ENCODE measurements at places on chromosomes 12 and 14.

DNA sequence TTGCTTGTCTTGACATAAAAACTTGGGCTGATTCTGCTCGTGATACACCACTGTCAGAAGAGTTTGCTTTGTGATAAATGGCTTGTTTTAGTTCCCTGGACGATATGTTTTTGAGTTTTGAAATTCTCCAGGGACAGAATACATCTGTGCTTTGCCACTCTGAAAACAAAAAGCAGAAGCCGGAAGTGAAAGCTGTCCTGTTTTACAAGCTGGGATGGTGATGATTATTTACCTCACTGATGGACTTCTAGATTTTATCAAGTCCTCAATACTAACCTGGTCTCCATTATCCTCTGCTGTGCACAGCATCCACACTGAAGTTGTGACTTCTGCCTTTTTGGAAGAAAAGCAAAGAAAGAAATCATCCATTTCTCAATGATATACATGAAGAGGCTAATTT, 251.6 kb downstream of the TRHDE start:
- no peak for DNase-seq

- no peak for DNase-seq
Observed at GRCh38 chr12:38384816-38385378, 68.3 kb downstream of the ALG10B start.

DNA sequence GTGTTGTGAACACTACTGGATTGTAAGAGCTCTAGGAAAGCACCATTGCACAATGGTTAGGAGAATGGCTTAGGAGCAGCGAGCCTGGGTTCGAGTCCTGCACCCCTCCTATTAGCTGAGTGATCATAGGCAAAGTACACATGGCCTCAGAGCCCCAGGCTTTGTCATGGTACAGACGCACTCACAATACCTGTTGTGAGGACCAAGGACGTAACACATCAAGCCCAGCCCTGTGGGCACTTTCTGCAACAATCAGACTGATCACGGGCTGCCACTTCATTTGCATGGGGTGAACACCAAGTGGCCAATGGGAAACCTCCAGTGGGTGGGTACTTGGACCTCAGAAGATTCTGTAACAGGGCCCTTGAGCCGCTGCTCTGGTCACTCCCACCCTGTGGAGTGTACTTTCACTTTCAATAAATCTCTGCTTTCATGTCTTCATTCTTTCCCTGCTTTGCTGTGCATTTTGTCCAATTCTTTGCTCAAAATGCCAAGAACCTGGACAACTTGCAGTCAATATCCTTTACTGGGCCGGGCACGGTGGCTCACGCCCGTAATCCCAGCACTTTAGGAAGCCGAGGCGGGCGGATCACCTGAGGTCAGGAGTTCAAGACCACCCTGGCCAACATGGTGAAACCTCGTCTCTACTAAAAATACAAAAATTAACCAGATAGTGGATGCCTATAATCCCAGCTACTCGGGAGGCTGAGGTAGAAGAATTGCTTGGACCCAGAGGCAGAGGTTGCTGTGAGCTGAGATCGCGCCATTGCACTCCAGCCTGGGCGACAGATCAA, 28.2 kb downstream of the GLRX5 start:
- DNase-seq: no peak

- no peak for DNase-seq
Observed at GRCh38 chr14:105793836-105794235, 267.5 kb downstream of the TMEM121 start.

DNA sequence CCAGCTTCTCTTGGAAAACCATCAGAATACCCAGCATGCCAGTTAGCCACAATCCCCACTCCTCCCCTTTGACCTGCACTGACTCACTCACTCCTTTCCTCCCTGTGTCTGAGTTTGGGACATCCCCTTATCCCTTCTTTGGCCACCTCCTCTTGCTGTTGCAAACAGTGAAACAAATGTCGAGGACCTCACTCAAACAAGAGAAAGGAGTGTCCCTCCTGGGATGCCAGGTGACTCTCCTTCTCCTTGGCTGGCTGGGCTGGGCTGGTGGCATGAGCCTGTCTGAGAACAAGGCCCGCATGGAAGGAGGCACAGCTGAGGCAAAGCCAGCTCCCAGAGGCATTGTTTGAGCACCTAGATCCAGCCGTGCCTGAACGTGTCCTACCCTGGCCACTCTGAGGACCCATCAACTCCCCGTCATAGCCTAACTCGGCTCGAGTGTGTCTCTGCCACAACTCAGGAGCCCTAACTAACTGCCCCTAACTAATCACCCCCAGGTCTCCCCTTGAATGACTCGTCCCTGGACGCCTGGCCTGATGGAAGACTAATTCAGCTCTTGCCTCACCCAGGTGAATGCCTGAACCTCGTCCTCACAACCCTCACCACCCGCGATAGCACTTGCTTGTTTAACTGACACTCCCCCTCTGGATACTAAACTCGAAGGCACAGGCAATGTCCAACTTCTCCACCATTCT, 43.0 kb downstream of the NCOR2 start:
- DNase-seq: no peak

DNA sequence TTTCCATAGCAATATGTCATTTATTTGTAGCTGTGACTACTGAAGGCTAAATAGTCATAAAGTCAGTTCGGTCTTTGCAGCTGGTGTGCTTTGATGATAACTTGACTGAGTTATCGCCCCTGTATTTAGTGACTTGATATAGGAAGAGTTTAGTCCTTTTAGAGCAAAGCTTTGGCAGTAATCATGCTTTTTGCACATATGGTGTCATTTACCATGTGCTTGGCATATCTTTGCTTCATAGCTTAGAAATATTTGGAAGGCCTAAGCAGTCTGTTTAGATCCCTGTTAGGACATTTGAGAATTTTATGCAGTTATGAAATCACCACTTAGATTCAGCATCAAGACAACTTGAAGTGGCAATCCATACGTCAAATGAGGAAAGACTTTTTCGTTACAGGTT, 31.6 kb downstream of the POLR3B start:
- DNase-seq: no peak

DNA sequence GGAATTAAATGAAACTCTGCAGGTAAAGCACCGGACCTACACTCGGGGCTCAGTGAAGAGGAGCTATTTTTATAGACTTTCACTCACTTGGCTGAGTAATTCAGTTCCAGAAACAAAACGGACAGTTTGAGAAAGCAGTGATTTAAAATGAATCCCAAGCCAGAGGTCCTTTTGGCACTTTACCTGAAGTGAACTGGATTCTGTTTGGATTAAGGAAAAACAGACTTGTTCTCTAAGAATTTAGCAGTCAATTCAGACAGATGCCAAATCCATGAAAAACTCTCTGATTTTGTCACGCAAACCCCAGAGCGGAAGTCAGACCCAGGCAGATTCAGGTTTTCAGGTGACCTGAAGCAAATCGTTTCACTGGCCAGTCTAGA, 4.9 kb upstream of the VASH1 start:
- no peak for DNase-seq

- peak; percentile 68 for DNase-seq
Observed at GRCh38 chr12:11581179-11581755, 68.2 kb upstream of the ETV6 start.

DNA sequence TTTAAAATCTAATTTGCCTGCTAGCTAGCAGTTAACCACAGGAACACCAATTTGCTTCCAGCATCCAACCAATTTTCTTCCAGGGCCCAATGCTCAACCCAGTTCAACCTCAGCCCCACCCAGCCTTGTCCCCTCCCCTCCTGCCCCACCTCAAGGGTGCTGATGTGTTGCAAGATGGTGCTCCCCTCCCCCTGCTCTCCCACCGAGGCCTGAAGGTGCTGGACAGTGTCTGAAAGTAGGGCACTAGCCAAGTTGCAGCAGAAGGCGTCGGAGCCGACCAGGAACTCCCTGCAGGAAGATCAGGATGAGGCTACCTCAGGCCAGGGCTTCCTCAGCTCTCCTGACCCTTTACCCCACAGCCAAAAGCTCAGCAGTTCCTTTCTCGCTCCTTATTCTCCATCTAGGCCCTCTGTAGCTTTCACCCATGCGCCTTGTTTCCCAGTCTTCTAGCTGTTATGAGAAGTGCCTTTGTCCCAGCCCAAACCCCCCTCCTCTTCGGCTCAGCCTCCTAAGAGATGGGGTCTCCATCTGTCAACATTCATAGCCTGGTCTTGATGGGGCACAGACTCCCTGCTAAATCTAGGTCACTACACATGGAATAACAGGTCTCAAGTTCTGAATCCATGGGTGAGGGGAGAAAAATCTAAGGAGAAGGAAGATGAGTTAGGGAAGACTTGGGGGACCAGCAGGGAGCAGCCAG, 3.6 kb downstream of the STAT6 start:
- no peak for DNase-seq

- no peak for DNase-seq
Observed at GRCh38 chr12:67056329-67056728, 212.8 kb upstream of the CAND1 start.

GRCh38 chr14:19729763-19730162, 13.6 kb upstream of the OR4Q3 start:
- no peak for DNase-seq

DNA sequence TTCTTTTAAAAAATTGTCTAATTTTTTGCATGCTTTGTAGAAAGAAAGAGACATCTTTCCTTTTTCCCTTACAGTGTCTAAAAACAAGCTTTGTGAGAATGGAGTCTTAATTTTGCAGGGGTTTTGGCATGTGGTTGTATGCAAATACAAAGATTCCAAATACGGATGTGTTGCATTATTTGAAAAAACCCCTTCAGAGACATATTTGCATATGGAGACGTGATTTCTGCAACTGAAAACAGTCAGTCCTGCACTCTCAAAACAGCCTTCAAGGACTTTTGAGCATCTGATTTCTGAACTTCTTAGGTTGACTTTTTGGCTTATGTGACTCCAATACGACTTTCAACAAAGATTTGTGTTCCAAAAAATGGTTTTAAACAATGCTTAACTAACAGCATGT, 7.8 kb downstream of the IRAK3 start:
- DNase-seq: no peak

DNA sequence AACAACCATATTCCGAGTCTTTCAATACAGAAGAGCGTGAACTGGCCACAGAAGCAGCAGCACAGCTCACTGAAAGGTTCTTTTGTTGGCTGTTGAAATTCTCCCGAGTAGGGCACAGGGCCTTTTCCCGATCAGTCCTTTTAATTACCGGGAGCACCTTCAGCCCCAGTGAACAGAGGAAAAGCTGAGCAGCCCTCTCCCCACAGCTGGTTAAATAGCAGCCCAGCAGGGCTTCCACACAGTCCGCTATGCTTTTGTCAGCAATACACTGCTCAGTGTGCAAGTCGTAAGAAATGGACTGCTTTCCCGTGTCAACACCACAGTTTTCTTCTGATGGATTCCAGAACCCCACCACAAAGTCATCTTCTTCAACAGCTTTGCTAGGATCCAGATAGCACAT, 61.3 kb downstream of the DICER1 start:
- no peak for DNase-seq

DNA sequence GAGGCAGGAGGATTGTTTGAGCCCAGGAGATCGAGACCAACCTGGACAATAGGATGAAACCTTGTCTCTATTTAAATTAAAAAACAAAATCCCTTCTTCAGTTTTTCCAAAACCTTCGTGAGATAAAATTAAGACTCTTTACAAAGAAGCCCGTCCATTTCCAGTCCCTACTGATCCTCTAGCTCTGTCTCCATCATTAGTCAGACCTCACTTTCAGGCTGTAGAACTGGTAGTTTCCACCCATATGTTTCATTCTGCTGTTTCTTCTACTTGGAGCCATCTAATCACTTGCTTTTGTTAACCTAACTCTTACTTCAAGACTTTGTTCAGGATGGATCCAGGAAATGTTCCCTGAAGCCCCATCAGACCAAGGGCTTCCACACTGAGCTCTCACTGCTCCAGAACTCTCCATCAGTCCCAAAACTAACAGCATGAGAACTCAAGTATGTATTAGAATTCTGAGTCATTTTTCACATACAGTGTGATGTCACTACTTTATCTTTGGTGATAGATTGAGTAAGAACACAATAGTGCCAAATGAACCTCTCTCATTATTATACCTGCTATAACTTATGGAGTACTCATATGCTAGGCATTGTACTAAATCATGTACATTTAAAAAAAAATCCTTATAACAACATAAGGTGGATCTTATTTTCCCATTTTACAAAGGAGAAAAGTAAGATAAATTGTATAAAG, 90.8 kb downstream of the PRICKLE1 start:
- no peak for DNase-seq

GRCh38 chr12:113239288-113239771, 18.1 kb downstream of the TPCN1 start:
- DNase-seq: no peak

DNA sequence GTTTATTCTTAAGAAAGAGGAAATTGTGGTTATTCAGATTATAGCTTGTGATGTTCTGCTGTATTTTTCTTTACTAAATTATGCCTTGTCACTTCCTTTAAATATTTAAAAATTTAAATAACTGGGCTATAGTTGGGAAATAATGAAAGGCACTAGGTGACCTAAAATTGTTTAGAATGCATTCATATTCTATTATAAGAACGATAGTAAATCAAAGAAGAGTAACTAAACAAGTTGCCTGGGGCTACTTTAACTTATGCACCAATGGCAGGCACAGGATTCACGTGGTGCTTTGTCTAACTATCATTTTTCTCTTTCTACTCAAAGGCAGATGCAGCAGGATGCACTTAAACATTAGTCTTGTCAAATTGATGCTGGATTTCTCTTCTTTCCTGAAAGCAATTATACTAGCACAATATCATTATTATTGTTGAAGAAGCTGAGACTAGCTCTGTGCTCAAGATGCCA, 190.7 kb upstream of the PPFIA2 start:
- no peak for DNase-seq

DNA sequence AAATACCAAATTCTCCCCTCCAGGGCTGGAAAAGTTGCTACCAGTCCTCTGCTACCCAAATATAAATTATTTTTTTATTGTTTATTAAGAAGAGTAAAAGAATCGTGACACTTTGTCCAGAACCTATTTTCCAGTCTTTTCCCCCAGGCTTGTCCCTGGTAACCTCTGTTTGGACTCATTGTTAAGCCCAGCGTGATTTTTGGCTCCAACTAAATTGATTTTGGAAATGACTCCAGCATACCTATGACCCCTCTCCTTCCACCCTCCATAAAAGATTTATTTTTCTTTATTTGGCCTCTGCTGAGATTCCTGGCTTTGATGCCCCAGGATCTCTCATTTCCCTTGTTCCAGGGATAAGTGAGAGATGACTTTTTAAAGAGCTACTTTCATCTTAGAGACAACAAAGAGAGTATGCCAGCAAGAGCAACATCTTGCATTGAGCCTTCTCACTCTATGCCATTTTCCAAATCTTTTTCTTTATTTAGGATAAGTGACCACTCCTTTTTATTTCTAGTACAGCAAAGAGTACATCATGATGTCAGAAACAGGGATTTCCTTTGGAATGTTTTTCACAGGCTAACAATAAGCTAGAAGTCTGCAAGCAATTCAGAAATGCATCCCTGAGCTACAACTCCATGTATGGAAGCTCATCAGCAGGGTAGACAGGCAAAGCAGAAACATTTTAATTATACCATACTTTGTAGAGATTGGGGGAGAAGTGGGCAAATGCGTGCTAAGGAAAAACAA, 75.8 kb downstream of the DAD1 start:
- DNase-seq: no peak
